Activated naive CD4-positive, alpha-beta T cell treated with anti-CD3 and anti-CD28 coated beads, Interleukin-2, amount 10 ng/mL, durations not matched to agents 5 hours and 36 hours (primary cell): ENCODE measurements at places on chromosomes 2 and 18. TPM values are rescaled to one million over a fixed set of nuclear protein-coding genes. Genes with fewer than 3 reads are reported as not detected.

The GCG gene
- total RNA-seq, result not detected

The ZNF804A gene
- total RNA-seq, result not detected

The KCTD1 gene
- total RNA-seq, result 4.2 TPM

The C1QL2 gene
- not detected for total RNA-seq

The PLCL1 gene
- 2.2 TPM for total RNA-seq

The GPR75 gene
- 2.1 TPM for total RNA-seq

The KATNAL2 gene
- 0.82 TPM for total RNA-seq

The SLC30A3 gene
- total RNA-seq, result 0.08 TPM

The PSMD14 gene
- 45.3 TPM for total RNA-seq

The EFEMP1 gene
- total RNA-seq, result not detected

The C2orf78 gene
- not detected for total RNA-seq

The WDPCP gene
- 7.0 TPM for total RNA-seq

The PSMA8 gene
- total RNA-seq, result 0.91 TPM

The CXCR1 gene
- 0.53 TPM for total RNA-seq

The PIEZO2 gene
- not detected for total RNA-seq

The SNRNP27 gene
- total RNA-seq, result 49.4 TPM

The B3GNT7 gene
- not detected for total RNA-seq

The STARD6 gene
- not detected for total RNA-seq

The GDF7 gene
- total RNA-seq, result not detected

The KRTCAP3 gene
- 7.1 TPM for total RNA-seq

The CFC1 gene
- not detected for total RNA-seq

The CCDC148 gene
- total RNA-seq, result not detected

The ARHGAP15 gene
- total RNA-seq, result 170 TPM

The RIT2 gene
- total RNA-seq, result not detected

The UCN gene
- total RNA-seq, result 3.4 TPM

The XIRP2 gene
- not detected for total RNA-seq
